ENCODE measurements at places on chromosomes 2 and 18.

DNA sequence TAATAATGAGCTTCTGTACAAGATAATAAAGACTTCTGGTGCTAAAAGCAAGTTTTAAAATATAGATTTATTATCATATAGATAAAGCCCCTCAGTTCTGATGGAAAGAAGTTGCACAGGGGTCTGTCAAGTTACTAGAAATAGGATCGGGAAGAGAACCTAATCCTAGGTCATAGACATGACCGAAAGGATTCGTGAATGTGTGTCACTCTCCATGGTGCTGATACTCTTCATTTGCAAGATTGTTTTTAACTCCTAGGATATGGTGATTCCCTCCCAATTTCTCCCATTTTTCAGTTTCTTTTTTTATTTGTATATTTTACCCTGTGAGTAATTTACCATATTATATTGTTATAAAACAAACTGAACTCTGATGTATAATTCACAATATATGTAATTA lies 58.9 kb upstream of the CTNNA2 start:
- DNase-seq, result no peak

DNA sequence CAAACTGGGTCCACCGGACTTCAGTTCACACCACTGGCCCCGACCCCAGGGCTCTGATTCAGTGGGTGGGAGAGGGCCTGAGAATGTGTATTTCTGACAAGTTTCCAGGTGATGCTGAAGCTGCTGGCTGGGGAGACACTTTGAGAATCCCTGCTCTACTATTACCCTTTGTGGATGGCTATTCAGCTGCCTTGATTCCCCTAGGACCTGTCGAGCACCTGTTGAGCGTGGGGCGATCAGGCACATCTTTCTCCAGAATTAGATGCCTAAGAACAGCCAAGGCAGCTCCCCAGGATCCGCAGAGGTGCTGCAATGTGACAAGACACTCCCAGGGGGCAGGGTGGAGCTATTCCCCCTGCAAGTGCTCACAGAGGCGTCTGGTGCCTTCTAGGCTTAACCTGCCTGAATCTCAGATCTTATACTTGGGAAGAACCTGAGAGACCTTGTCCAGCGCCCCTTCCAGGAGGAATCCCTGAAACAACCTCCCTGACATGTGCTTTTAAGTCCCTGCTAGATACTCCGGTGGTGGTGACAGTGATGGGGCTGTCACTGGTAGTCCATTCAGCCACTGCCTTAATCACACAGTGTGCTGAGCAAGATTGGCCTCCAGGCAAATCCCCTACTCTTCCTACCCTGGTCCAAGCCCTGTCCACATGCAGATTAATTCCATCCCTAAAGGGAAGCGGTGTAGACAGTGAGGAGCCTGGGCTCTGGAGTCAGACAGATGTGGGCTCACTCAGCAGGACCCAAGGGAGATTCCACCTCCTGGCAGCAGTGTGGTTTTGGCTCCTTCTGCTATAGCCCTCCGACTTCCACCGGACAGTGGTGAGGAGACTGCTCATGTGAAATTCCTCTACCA lies 43.4 kb upstream of the OTOF start:
- DNase-seq, result no peak

DNA sequence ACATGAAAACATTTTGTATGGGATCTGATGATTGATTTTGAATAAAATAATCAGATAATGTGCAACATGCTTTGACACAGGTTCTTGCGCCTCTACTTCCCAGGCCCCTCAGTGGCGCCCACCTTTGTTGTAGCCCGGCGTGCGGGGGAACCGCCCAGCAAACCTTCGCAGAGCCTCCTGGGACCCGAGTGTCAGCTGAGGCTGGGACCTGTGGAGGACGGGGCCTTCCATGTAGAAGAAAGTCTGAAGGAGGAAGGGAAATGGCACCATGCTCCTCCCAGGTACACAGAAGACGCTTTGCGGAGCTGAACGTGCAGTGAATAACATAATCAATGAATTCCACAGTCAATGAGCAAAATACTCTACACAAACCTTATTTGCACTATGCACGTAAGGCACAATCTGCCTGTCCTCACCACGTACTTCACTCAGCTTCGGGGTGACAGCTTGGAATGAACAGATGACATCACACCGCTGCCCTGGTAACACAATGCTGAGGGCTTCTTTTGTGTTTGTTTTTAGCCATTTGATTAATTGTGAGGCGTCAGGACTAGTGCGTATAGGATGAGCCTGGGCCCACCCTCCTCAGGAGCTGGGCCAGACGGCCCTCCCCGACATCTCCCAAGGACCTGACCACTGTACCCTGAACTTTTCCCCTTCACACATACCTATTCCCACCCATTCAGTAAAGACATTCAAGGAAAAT lies 78.1 kb downstream of the TWIST2 start:
- DNase-seq, result no peak

- DNase-seq, result no peak
Observed at GRCh38 chr2:236052926-236053821, 115.0 kb downstream of the GBX2 start.

- no peak for DNase-seq
Observed at GRCh38 chr2:83959266-83959665, 499.8 kb downstream of the SUCLG1 start.

DNA sequence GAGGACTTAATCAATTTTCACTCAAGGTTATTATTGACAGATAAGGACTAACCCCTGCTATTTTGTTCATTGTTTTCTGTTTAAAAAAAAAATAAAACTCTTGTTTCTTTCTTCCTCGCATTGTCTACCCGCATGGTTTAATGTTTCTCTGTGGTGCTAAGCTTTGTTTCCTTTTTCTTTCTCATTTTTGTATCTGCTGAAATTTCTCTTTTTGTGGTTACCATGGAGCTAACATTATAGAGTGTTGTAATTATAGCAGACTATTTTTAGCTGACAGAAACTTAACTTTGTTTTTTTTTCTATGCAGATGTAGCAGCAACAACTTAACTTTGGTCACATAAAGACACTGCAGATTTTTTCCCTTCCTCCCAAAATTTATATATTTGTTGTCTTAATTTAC lies 43.1 kb upstream of the CHN1 start:
- DNase-seq, result no peak
